ENCODE measurements at places on chromosomes 3 and 15.

- DNase-seq = no peak
These were observed 196.1 kb upstream of the P2RY1 start for GRCh38 chr3:152638707-152639450.

DNA sequence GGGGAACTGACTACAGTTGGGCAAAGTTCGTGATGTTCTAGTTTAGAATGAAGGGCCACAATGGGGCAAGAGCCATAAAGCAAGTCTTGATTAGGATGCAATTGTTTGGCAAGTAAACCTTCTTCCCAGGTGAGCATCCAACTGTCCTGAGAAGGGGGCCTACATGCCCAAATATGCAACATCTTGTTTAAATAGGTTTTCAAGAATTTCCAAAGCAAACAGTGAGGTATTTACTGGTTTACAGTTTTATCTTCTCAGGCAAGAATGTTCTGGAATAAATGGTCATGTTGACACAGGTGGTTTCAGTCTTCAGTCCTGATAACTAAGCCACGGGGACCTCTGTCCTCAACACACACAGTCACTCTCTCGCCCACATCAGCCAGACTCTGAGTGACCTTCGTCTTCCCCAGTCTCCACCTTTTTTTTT, 90.3 kb upstream of the FAM174B start:
- no peak for DNase-seq

DNA sequence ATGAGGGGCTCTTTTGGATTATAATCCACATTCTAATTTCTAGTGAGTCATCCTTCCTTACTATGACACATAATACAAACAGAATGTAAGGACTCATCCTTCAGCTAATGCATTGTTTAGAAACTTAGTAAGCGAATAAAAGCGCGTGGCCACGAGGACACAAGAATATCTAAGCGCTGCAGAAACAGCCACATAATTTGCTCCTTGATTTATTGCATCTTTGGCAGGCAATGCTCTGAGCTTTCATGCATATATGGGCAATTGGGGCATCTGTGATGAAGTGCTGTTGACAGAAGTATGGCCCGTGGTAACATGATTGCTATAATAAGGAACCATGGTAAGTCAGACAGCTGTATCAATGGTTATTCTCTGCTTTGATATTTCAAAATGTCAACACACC, 191.3 kb upstream of the ZNF385D start:
- no peak for DNase-seq

DNA sequence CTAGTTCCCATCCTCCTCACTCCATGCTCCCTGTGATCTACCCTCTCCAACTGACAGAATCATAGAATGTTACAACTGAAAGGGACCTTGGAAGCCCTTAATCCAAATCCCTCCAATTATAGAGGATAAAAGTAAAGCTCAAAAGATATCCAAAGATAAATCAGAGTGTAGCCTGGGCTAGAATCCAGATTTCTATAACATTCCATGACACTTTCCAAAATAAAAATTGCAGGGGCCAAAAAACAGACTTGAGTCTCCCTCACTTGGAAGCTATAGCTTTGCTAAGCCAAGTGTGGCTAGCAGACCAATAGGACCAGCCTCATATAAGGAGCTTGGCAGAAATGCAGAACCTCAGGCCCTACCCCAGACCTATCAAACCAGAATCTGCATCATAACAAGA, 148.1 kb downstream of the NTRK3 start:
- DNase-seq = no peak

GRCh38 chr3:51860703-51861665, at the start of gene IQCF2:
TSS of gene IQCF2 (plus strand) at chr3:51861615. CDS start at chr3:51861667, 52 bp downstream.
- no peak for DNase-seq

DNA sequence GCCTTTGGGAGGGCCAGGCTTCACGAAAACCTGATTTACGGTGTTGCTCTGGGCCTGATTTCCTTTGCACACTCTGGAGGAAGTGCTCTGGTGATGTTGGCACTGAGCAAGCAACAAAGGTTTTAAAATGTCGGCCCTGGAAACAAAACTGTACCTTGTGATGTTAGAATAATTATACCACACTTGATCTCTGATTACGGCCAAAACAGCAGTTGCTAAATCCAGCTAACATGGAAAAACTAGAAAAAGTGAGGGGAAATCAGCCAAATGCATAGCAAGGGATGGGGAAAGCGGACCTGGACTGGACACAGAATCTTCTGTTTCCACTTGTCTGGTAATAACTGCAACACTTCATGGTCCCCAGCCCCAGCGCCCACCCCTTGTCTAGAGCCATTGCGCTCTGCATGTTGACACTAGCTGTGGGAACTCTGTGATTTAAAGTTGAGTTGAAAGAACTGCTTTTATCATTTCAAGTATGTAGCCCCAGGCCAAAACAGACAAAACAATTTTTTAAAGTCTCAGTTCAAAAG, 120.1 kb downstream of the VGLL4 start:
- peak; percentile 49 for DNase-seq

DNA sequence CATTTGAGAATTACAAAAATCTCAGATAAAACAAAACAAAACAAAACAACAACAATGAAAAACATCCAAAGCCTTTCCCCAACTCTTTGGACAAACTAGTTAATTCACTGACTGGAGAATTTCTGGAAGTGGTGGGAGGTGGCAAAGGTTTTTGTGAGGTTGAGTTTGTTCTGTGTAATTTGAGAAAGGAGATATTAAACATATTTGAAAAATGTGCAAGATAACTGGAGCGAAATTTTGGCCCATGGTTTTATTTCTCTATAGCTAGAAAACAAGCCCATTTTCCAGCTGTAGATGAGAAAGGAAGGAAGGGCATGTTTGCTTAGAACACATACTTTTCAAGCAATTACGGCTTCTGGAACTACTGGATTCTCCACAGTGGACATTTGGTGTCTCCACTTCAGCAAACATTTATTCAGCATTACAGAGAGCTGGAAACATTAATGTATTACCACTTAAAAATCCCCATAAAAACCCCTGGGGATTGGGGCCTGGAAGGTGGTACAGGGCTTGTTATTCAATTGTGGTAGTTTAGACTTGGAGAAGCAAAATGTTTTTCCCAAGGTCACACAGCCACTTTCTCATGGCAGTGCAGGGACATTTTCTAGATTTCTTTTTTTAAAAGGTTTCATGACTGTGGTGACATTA, 135.8 kb downstream of the THSD4 start:
- no peak for DNase-seq

DNA sequence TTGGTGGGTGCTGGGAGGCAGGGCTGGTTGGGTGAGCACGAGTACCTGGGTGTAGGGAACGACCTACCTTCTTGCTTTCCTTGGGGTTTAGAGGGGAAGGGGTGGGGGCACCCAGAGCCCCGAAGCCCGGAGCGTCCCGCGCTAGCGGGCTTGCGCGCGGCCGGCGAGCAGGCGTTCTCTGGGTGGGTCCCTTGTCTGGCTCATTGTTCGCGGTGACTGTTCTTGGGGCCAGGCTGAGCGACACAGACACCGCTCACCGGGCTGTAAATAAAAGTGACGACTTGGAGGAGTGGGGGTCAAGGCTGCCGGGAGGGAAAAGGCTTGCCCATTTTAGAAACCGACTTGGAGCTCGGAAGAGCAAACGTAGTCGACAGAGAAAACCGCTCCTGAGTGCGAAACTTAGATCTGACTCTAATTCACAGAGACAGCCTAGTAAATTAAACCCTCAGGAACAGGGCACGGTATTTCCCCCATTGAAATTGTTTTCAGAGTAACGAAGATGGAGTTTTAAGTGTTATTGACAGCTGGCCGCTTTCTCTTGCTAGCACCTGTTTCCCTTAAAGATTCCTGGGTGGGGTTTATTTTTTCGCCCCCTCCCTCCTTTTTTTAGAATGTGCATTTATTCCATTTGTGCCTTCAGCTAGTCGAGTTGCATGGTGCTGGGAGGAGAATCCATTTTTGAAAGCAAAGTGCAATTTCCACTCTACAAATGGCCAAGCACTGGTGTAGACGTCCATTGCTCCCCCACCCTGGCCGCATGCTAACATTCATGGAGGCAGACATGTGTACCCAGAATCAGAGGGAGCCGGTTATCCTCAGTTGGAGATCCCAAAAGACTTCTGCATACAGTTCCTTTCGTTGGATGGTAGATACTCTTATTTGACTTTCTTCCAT, 532.1 kb upstream of the SEMA6D start:
- no peak for DNase-seq

DNA sequence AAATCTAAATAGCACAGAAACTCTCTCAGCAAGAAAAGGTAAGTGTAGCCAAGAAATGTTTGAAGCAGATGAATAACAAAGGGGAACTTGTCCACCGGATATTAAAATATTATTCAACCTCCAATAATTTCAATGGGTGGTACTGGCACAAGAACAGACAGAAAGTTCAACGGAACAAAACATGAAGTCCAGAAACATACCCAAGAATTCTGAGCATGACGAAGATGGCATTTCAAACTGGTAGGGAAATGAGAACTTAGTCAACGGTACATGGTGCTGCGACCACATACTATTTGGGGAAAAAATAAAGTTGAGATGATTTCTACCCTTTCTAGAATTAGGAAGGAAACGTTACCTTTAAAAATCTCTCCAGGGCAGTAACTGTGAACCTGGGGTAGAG, 5.5 kb downstream of the CHSY1 start:
- DNase-seq = no peak

- DNase-seq = no peak
These were observed 15.0 kb downstream of the KAT2B start for GRCh38 chr3:20055020-20055775.

- DNase-seq = no peak
These were observed 953.1 kb downstream of the FHIT start for GRCh38 chr3:60298141-60298540.

- no peak for DNase-seq
These were observed 33.0 kb downstream of the SLC12A6 start for GRCh38 chr15:34304613-34305012.

GRCh38 chr3:124593442-124593829, 136.8 kb upstream of the UMPS start:
- no peak for DNase-seq

DNA sequence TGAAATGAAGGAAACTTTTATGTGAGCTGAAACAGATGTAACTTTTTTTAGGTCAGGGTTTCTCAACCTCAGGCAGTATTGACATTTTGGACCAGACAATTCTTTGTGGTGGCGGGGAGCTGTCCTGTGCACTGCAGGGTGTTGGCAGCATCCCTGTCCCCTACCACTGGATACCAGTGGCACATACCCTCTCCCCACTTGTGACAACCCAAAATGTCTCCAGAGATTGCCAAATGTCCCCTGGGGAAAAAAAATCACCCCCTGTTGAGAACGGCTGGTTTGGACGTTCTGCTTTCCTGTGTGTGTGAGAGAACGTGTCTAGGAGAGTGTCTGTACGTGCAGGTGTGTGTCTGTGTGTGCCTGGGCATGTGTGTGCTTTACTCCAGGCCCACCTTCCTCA, 30.7 kb upstream of the GRIP2 start:
- DNase-seq = no peak

DNA sequence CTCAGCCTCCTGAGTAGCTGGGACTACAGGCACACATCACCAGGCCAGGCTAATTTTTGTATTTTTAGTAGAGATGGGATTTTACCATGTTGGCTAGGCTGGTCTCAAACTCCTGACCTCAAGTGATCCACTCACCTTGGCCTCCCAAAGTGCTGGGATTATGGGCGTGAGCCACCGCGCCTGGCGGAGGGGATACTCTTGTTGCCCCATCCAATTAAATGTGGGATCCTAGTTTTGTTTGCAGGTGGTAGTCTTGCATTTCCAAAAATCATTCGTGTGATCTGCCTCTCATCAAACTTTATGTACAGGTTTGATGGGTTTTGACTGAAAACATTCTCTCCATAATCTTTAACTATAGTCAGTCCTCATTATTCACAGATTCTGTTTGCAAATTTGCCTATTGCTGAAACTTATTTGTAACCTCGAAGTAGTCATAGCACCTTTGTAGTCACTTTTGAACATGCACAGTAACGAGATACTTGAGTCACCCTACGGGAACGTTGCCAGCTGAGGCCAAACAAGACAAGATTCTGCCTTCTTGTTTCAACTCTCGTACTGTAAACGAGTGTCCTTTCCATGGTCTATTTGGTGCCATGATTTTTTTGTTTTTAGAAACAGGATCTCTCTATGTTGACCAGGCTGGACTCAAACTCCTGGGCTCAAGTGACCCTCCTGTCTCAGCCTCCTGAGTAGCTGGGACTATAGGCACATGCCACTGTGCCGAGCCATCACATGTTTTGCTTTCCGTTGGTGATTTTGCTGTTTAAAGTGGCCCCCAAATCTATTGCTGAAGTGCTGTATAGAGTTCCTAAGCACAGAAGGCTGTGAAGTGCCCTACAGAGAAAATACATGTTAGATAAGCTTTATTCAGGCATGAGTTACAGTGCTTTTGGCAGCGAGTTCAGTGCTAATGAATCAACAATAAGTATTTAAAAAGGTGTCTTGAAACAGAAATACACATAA, 8.1 kb upstream of the MAPK6 start:
- peak; percentile 56 for DNase-seq

DNA sequence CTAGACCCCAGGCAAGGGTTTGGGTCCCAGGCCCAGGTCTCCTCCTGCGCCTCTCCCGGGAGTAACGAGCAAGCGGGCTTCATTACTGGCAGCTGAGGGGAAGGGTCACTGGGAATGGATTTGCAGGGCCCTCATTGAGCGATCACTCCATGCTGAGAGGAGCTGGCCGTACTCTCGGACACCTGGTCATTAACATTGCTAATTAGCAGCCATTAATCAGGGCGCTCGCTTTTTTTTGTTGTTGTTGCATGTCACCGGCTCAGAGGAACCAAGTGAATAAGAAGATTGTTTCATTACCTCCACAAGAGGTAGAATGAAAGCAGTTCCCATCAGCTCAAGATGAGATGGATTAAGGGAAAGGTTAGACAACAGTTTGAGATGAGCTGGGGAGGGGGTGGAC, 293.0 kb upstream of the ATP11B start:
- no peak for DNase-seq

- no peak for DNase-seq
These were observed 960.2 kb downstream of the TUSC7 start for GRCh38 chr3:117669774-117670173.

DNA sequence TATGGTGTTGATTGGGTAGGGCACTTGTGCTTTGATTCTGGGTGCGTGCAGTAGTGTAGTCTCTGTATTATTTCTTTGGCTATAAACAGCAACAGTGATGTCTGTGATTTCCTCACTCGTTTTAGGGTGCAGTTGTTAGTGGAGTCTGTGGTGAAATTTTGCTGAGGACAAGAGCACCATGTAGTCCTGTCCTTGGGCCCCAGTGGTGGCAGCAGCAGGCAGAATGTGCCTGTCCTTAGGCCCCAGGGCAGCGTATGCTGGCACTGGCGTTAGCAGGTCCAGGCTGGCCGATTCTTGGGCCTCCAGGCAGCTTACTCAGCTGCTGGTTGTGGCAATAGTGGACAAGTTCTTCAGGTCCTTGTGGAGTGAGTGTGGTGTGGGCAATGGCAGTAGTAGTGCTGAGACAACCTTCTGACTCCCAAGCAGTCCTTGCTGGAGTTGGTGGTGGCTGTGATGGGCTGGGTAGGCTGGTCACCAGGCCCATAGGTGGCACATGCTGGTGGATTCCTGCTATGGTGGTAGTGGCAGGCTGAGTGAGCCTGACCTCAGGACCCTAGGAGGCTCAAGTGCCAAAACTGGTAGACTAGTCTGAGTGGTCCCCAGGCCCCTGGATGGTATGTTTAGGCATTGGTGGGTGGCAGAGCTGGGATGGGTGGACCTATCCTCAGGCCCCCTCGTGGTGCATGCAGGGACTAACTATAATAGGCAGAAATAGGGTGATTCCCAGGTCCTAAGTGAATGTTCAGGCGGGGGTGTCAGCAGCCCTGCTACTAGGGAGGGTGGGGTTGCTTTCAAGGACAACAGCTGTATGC, 56.3 kb downstream of the TNFAIP8L3 start:
- DNase-seq = no peak
